Activated T-helper 9 cell treated with anti-CD3 and anti-CD28 coated beads, Interleukin-2, amount 50 U/mL, for 16 hours (primary cell): ENCODE measurements at places on chromosomes 16 and 17.

DNA sequence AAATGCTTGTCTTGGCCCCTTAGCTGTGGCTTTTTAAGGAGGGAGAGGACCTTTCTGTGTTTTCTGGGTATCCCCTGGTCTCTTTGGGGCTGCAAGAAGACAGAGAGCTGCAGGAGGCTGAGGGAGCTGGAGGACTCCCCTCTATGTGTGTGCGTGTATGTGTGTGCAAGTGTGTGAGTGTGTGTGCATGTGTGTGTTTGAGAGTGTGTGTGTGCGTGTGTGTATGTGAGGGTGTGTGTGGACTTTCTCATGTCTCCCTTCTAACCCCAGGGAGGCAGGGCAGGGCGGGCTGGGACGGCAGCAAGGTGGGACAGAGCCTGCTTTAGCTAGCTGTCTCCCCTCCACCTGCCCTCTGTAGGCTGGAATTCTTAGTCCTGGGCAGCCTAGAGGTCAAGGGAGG lies 1.9 kb downstream of the PRSS54 start:
- DNase-seq, result no peak

DNA sequence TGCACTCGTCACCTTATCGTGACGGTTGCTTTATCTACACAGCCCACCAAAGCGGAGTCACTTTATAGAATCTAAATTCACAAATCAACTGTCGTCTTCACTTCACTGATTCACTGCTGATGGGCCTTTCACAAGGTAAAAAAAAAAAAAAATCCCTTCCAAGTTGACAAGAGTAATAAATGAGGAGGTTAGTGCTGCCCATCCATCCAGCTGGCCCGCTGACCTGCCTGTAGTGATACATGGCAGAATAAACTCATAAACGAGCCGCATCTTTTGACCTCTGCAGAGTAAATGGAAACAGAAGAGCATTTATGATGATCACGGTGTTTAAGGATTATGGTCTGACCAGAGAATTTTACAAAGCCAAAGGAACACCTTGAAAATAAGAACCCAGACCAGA lies 227.3 kb upstream of the IRX5 start:
- no peak for DNase-seq

- no peak for DNase-seq
Measured at GRCh38 chr16:67942200-67942509, 1.8 kb downstream of the LCAT start.

DNA sequence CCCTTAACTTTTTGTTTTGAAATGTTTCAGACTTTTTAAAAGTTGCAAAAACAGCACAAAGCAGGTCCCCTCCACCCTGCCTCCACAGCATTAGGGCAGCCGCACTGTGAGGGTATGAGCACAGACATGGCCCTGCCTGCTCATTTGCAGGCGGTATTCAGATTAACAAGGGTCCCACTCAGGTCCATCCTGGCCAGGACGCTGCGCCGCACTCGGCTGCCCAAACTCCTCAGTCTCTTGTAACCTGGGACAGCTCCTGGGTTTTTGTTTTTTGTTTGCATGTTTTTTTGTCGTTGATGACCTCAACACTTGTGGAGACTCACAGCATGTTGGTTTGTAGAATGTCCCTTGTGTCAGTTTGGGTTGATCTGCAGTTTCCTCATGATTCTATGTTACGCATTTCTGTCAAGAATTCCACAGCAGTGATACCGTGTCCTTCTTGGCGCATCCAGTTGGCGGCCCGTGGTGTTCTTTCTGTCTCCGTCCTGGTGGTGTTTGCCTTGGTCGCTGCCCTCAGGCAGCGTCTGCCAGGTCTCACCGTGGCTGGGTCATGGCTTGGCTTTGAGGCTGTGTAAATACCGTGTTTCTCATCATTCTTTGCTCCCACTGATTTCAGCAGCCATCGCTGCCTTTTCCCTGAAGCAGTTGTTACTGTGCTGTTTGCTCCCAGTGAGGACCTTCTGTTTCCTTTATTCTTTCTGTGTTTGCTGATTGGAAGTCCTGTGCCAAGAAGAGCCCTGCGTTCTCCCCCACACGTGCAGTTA lies 18.5 kb downstream of the CRAMP1 start:
- no peak for DNase-seq

DNA sequence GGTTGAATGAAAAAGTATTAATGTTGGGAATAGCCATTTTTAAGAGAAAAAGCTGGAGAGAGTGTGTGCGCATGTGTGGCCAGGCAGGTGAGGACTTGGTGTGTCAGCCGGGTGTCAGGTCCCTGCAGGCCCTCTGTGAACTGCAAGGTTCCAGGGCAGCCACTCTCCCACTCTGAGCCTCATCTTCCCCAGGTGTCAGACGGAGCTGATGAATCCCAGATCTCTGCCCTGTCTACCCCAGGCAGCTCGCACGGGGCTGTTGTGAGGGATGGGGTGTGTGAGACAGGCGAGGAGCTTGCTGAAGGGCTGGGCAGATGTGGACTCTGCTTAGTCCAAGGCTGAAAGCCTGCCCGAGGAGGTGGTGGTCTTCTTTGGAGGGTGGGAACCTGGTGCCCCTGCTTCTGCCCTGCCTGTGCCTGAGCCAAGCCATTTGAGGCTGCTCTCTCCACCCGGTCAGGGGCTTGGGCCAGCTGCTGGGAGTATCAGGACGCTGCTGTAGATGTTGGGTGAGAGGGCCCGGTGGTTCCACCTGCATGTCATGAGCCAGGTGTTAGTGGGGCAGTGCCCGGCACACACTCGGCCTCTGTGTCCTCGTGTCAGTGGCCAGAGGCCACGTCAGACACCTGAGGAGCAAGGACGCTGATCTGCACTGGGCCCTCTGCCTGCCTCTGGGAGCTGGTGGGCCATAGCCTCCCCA lies 122.4 kb downstream of the RAB11FIP4 start:
- DNase-seq, result no peak

DNA sequence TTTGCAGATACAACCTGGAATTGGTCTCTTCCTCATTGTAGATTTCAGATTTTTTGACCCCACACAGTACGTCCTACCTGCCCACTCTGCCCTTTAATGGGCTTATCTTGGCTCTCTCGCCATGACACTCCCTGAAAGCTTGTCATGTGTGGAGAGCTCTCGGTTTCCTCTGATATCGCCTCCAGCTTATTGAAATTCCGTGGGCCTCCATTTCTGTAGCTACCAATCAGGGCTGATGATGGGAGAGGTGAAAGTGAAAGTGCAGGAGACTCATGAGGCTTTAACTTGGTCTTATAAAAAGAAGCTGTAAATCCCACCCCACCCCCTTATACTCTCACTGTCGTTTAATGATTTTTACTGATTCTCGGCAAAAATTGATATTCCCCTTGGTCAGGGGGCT lies 17.7 kb downstream of the HOXB1 start:
- no peak for DNase-seq

DNA sequence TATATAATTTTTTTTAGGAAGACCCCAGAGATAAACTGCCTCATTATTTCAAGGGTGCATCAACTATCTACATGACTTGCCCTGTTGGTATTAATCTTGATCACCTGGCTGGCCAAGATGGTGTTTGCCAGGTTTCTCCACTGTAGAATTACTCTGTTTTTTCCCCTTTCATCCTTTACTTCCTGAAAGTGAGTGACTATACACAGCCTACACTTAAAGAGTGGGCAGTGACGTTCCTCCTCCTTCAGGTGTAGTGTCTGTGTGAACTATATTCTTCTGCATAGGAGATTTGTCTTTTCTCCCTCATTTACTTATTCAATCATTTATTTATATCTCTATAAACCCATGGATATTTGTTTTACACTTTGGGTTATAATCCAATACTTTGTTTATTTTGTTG lies 246.7 kb downstream of the IRF8 start:
- DNase-seq, result no peak

DNA sequence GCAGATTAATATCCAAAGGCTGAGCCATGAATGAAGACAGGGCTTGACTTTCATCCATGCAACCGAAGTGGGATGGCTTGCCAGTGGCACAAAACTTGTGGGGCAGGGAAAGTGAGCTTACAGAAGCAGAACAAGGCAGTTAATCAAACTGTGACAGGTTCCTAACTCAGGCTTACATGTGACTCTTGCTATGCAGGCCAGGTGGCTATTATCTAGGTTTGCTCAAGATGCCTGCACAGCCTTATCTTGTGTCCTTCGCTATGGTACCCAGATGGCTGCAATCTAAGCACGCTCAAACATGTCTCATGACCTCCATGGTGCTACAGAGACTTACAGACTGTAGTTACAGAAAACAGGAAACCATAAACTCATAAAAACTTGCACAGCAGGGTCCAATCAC lies 8.6 kb upstream of the DNAH9 start:
- no peak for DNase-seq

DNA sequence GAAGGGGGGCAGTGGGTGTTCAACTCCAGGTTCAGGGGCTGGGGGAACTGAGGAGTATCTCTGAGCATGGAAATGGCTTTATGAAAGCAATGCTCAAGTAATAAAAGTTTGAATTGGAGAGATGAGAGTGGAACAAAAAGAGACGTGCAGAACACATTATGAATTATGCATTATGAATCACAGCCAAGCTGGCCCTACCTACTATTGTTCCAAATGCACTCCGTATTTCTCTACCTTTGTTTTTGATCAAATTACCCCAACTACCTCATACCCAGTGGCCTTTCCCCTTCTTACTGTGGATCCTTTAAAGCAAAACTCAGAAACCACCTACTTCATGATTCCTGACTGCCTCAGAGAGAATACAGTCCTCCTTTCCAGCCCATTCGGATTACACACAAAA lies 38.1 kb downstream of the TEKT3 start:
- DNase-seq, result no peak

GRCh38 chr17:45396496-45397205 lies 36.0 kb downstream of the ARHGAP27 start:
- DNase-seq, result no peak

DNA sequence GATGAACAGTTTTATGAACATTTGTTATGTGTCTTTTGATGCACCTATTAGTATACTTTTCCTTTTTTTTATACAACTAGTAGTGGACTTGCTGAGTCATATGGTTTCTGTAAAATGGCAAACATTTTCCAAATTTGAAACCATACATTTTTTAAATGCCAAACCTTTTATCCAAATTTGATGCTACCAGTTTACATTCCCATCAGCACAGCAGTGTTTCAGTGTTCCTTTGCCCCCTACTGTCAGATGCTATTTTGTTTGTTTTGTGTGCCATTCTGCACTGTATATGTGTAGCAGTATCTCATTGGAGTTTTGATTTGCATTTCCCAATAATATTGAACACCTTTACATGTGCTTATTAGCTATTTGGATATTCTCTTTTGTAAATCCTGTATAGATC lies 219.4 kb downstream of the TANC2 start:
- no peak for DNase-seq

- DNase-seq, result no peak
Measured at GRCh38 chr16:83968306-83968851, 335 bp downstream of the NECAB2 start.

DNA sequence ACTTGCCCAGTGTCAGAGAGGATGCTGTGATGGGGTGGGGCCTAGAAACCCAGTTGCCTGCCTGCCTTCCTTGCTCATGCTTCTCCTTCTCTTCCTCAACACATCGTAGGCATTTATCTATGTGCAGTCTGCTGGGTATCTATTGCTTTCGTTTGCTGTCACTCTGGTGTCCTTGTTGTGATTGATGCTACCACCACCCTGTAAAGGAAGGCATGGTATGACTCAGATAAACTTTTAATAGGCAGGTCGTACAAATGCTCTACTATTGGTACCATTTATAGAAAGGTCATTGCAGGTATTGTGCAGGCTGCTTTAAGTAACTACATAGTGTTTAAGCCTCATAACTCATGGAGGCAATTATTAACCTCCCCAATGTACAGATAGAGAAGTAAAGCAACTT lies 368.9 kb downstream of the UTP18 start:
- DNase-seq, result no peak
